ENCODE measurements at places on chromosomes 6 and 20.
A peak's percentile ranks its signal among the peaks of the same experiment; 100 is the strongest.

DNA sequence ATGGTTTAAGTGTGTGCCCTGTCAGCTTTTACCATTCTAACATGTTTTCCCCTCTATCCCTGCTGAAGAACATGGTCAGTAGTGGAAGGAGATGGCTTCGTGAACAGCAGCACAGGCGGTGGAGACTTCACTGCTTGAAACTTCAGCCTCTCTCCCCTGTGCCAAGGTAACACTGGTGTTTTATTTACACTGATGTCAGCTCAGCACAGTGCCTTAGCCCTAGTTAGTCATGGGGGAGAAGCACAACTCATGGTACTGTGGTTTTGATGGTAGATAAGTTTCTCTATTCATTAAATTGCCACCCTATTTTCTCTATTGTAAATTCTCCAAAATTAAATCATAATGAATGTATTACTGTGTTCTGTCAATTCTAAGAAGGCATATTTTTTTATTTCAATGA lies 56.6 kb downstream of the MTHFD1L start:
- DNase-seq = no peak

DNA sequence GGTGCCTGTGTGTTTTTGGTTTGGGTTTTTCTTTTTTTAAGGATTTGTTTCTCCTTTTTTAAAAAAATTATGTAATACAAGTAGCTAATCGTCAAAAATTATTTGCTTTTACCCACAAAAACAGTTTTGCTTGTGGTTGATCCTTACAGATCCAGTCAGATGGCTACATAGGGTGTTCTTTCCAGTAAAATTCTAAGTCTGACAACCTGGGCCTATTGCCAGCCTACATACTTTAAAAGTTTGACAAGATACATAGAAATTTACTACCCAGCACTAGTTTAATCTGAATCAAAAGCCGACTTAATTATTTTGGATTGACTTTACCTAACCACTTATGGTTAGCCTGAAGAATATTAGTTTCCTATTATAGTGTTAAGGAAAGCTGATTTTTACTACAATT lies 2.1 kb upstream of the SOX4 start:
- DNase-seq = no peak

DNA sequence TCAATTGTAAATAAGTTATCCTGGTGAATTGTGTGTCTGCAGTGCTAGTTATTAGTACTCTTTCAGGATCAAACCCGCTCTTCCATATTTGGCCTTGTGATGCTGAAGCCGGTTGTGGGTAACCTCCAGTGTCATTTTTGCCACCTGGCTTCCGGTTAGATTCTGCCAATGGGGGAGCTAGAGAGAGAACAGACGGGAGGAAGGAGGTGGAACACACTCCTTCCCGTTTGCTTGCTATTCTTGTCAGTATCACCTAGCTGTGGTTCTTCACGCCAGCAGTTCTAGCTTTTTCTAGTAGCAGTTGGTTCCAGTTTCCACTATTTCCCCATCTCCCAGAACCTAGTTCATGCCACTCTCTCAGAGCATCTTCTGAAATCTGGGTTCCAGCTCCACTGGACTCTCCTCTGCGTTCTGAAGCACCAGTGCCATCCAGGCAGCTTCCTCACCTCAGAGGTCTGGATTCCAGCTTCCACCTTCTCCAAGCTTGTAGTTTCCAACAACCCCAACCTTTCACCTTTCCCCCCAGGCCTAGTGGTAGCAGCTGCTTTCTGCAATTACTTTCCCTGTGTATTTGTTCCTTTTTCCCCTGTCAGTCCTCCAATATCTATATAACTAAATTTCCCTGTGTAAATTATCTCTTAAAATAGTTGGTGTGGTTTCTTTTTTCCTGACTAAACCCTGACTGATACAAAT lies 46.9 kb upstream of the LOC128125822 start:
- DNase-seq = no peak

- no peak for DNase-seq
Observed at GRCh38 chr6:166720856-166721255, 93.8 kb upstream of the RPS6KA2 start.

DNA sequence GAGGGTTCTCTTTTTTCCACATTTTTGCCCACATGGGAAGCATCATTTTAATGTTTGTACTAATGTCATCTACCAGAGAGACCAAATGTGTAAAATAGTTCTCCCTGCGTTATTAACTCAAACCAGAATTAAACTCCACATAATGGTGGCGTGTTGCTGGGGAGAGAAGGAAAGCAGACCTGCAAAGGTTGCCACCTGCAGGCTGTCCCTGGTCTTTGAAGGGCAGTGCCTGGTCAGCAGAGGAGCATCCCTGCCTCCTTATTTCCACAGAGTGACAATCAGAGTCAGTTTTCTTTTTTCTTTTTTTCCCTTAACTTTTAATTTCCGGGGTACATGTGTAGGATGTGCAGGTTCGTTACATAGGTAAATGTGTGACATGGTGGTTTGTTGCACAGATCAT lies 214.5 kb downstream of the TBX18 start:
- no peak for DNase-seq

DNA sequence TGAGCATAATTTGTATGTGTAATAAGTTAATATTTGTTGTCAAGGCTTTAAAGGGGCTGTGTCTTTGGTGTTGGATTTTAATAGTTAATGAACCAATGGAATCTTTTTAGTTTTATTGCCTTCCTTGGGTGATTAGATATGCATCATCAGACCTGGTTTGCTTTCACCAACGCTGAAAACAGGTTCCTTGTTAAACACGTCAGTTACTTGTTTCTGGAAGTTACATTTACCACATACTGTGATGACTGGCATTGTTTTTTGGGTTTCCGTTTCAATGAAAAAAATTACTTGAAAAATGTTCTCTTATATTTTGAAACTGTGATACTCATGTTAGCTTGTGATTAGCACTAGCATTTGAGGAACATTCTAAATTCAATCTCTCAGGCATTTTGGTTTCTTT lies 58.6 kb upstream of the RNF144B start:
- no peak for DNase-seq

DNA sequence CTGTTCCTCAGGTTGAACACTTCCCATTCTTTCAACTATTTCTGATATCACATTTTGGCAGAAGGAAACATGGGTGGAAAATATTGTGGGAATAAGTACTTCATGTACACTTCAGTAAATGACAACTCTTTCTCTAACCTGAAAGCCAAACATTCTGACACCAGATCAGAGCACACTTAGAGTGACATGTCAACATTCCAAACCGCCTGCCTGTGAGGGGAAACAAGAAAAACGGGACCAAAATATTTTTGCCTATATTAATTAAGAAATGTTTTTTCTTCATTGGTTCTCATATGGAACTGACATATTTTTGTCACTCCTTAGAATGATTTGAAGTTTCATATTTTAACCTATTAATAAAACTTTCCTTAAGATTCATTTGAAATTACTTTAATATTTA lies 483.1 kb downstream of the MAFB start:
- no peak for DNase-seq

GRCh38 chr20:6783752-6784151 lies 16.3 kb downstream of the BMP2 start:
- DNase-seq = no peak

- DNase-seq = no peak
Observed at GRCh38 chr20:63857764-63858392, 3.4 kb upstream of the ABHD16B start.

GRCh38 chr6:157631412-157631811 lies 191.6 kb upstream of the SNX9 start:
- no peak for DNase-seq

- DNase-seq = no peak
Observed at GRCh38 chr6:50899306-50899870, 80.7 kb downstream of the TFAP2B start.

DNA sequence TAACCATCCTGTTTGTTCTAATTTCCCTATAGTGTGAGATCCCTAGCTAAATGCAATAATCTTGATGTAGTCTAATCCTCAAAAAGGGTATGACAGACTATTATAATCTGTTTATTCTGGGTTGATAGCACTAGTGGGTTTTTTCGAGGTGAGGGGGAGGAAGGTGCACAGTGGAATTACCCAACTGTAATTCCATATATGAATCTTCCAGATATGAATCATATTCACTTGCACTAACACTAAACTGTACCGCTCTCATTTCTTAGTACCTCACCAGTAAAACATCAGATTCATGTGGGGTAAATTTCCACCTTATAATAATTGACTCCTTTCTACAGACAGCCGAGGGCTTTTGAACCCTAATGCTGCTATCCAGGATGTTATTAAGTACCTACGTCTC lies 16.5 kb downstream of the NCOA7 start:
- no peak for DNase-seq

- no peak for DNase-seq
Observed at GRCh38 chr6:55182016-55182650, 7.8 kb downstream of the HCRTR2 start.

DNA sequence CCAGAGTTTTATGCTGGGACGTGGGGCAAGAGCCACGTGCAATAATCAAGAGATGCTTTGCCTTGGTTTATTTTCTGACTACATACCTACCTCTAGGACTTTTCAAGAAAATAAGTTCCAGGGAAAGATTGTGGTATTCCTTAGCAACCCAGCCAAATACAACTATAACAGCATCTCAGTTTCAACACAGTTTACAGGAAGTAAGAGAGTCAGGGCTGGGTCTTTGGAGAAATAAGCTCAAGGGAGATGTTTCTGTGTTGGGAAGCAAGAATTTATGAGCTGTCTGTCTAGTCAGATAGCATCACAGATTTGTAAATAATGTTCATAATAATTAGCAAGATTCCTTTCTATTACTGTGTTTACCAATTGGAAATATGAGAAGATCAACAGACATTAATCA lies 35.1 kb downstream of the MAP3K5 start:
- DNase-seq = no peak

- no peak for DNase-seq
Observed at GRCh38 chr6:137160763-137161162, 12.7 kb downstream of the IL22RA2 start.

DNA sequence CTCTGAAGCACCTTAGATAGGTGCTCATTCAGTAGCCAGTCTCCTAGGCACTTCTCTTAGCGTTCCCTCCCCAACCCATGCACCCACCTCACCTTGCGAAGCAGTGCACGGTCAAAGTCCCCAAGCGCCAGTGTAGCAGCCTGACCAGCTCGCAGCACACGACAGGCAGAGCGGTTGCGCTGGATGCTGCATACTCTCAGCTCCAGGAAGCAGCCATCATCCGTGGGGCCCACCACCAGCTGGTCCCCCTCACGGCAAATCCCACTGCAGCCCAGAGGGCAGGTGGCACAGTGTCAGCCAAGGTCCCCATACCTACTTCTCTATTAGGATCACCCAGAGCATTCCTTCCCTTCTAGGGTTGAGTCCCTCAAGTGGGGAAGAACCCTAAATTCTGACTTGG lies 6.5 kb downstream of the GTPBP2 start:
- DNase-seq = no peak

- DNase-seq = no peak
Observed at GRCh38 chr20:54028276-54029011, 42.0 kb downstream of the BCAS1 start.

- no peak for DNase-seq
Observed at GRCh38 chr6:19638931-19639330, 198.2 kb upstream of the ID4 start.

- no peak for DNase-seq
Observed at GRCh38 chr6:31557443-31558317, 10.3 kb downstream of the NFKBIL1 start.

- DNase-seq = no peak
Observed at GRCh38 chr6:107941627-107942026, 16.4 kb downstream of the SEC63 start.

DNA sequence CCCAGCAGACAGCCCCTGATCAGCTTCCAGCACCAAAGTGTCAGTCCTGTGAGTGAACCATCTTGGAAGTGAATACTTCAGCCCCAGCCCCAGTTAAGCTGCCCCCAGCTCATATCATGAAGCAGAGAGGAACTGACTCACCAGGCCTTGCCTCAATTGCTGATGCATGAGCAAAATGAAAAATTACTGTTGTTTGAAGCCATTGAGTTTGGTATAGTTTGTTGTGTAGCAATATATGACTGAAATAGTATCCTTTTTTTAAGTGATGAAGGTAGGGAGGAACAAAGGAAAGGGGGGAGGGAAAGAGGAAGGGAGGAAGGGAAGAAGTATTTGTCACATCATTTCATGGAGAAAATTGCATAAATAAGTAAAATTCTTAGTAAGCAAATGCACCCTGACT lies 266.4 kb downstream of the MAFB start:
- no peak for DNase-seq

- peak; percentile 50 for DNase-seq
Observed at GRCh38 chr20:13883425-13883824, 98.6 kb downstream of the NDUFAF5 start.

DNA sequence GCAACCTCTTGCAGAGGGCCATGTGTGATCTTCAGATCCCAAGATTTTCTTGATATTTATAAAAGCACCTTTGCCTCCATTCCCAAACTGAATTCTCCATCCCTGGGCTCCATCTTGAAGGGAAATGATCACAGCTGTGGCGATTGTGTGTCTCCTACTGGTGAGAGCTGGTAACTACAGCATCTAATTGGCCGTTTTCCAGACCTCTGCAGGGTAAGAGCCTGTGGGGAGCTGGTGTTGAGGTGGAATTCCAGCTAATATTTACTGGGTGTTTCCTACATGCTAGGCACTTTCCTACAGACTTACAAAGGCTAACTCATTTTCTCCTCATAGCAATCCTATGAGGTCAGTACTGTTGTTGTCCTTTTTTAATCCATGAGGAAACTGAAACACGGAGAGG lies 59.2 kb upstream of the FNDC1 start:
- DNase-seq = peak; percentile 9
